ENCODE measurements at places on chromosomes 12 and 14. TPM values are rescaled to one million over a fixed set of nuclear protein-coding genes. Genes with fewer than 3 reads are reported as not detected.

DNA sequence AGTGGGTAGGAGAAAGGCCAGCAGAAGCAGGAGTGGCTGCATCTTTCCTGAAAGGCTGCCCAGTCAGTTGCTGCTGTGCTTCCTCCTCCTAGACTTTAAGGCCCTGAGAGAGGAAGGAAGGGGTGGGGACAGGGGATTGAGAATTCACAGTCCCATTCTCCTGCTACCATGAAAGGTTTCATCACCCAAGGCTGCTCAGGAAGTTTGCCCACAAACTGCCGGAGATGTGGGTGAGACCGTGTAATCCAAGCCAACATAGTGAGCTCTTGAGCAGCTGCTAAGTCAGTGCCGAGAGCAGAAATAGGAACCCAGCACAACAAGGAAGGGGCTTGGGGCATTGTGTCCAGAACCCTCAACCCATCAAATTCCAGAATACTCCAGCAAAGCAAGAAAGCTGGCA lies at the start of gene CTSG:
TSS of gene CTSG (minus strand) at position 69 of the 400 bp plus-strand sequence. CDS start at position 42, 27 bp downstream.
- DNase-seq = no peak

DNA sequence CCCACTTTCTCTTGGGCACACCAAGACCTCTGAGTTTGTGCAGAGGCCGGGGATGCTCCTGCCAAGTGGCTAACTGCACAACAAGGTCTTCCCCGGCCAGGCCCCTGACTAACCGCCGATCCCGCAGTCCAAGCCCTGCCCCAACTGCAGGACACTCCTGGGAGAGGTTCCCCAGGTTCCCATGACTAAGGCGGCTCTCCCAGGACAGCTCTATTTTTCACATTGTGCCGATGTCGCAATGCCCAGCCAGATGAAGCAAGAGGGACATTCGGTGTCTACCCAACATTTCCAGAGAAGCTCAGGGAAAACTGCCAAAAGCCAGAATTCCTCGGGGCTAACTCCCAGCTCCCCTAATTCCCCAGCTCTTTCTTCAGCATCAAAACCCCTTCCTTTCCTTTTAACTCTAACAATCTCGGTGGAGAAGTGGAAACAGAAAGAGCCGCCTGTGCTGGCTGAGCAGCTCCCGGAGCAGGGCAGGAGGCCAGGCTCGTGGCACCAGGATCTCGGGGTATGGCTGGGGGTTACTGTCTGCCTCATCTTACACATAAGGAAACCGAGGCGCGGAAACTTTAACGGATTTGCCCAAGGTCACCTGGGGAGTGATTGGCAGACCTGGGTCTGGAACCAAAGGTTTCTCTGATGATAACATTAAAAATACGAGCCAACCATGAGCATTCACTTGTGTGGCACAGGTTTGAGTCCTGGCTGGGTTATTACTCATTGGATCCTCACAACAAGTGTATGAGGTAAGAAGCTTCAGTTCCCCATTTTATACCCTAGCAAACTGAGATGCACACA lies 318.2 kb downstream of the BCL11B start:
- DNase-seq = peak; percentile 86

DNA sequence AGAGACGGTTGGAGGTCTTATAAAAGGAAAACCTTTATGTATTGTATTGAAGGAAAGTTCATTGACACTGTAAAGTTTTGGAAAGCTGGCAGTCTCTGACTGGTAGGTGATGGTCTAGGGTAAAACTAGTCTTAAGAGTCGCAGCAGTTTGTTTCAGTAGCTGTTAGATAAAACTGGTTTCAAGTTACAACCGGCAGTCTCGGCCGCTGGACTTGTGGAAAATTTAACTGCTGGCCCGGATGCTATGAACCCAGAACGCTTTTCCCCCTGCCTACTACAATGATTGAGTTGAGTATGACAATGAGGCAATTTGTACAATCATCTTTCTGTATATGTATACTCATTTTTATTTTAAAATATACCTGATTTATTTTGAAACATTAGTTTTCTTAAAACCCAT lies 1426.9 kb downstream of the AACS start:
- no peak for DNase-seq

- peak; percentile 63 for DNase-seq
Measured at GRCh38 chr12:52990206-52990605, 16.1 kb upstream of the EIF4B start.

DNA sequence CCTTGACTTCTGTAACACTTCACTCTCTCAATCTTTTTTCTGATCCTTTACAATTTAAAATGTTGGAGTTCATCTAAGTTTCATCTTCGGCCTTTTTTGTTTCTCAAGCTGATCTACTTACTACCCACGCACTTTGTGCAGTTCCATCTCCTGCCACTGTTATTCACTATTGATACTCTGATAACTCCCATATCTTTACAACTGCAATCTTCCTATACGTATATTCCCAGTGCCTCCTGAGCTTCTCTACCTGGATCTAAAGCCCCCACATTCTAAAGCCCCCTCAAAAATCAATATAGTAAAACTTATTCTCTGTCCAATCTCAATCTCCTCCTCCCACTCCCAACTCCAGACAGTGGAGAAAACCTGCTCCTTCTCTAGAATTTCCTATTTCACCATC lies 5.9 kb downstream of the ATG2B start:
- DNase-seq = no peak

DNA sequence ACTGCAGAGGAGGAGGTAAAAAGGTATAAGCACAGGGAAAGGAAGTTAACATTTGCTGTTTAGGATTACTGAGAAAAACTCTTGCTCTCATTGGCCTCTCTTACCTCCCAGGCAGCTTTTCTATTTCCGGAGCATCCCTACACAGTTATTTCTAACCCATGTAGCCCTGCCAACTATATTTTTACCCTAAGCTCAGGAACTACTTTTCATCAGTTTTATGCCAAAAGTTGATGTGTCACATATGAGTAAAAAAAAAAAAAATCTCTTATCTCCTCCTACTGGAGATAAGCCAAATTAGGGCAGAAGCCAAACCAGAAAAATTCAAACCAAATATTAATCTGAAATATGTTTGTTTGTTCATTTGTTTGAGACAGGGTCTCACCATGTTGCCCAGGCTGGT lies 34.4 kb upstream of the PSMA6 start:
- DNase-seq = peak; percentile 11

DNA sequence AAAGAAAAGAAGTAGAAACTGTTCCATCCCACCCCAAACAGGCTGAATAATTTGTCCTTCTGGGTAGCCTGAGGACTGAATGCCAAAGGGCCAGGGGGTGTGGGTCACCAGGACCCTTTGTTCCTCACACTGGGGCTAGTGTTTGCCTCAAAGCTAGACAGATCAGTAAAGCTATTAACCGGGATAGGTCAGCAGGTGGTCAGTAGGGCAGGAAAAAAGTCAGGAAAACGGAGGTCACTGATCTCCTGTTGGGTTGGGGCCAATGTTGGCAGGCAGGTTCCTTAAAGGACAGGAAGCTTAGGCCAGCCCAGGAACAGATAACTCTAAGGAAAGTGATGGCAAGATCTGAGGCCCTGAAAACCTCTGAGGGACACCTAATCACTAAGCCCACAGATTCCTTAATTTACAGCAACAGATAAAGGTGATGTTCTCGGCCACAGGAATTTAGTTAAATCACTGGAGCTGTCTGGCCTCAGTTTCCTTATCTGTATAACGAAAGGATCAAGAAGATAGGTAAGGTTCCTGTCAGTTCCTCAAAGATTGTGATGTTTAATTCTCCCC lies 22.7 kb upstream of the TMPO start:
- no peak for DNase-seq

DNA sequence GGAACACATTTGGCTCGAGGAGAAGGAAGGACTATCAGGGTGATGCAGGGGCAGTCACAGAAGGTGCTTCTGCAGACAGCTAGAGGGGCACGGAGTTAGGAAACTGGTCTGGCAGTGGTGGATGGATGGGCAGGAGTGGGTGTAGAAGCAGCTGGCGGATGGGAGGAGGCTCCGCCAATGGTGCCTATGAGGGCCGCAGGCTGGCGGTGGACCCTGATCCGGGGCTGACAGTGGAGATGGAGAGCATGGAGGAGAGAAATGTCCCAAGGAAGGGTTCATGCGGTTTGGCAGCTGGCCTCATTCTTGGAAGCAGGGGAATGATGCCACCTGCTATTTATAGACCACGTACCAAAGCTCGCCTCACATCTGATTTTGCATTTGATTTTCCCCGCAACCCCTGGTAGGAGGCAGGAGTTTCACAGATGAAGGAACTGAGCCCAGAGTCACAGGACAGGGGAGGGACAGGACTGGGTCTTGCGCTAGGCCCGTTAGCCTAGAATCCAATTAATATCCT lies 237.1 kb downstream of the FOXN3 start:
- no peak for DNase-seq

GRCh38 chr12:128468926-128469325 lies 202.0 kb downstream of the TMEM132C start:
- DNase-seq = no peak

GRCh38 chr12:106228320-106228710 lies 19.5 kb downstream of the CKAP4 start:
- DNase-seq = no peak

GRCh38 chr12:113720629-113721028 lies 245.5 kb downstream of the RBM19 start:
- DNase-seq = no peak

- peak; percentile 89 for DNase-seq
Measured at GRCh38 chr14:103558071-103558882, 4.2 kb downstream of the BAG5 start.

- no peak for DNase-seq
Measured at GRCh38 chr12:45112306-45112705, 61.4 kb upstream of the DBX2 start.

- no peak for DNase-seq
Measured at GRCh38 chr14:83271663-83272062, 1738.0 kb upstream of the SEL1L start.

DNA sequence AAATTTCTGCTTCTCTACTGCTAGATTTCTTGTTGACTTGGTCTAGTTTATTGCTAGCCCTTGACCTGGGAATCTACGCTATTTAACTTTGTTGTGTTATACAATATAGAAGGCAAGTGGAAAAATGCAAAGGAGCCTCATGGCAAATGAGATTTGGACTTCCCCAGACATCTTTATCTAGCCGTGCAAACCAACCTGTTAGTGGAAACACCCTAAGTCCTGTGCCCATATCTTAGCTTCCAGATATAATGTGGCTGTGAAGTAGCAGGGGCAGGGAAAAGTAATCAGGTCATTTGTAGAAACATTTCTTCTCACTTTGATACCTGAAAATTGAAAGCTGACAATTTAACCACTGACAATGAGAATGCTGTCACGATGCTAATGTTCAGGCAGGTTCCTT lies 90.7 kb upstream of the ATP2B1 start:
- no peak for DNase-seq

DNA sequence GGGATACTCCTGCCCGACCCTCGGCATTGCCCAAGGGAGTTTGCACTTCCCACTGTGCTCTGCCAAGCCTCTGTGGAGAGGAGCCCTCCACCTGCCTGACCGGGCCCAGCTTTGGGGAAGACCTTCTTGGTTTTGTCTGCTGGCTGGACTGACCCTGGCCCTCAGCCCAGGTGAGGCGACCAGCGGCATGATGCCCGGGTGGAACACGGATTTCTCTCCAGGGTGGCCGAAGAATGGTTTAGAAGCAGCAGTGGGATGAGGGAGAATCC lies 15.6 kb downstream of the ZBTB42 start:
- no peak for DNase-seq

- DNase-seq = no peak
Measured at GRCh38 chr14:36313898-36314297, 6.5 kb downstream of the MBIP start.

GRCh38 chr12:2533036-2533435 lies 261.7 kb upstream of the FKBP4 start:
- no peak for DNase-seq

DNA sequence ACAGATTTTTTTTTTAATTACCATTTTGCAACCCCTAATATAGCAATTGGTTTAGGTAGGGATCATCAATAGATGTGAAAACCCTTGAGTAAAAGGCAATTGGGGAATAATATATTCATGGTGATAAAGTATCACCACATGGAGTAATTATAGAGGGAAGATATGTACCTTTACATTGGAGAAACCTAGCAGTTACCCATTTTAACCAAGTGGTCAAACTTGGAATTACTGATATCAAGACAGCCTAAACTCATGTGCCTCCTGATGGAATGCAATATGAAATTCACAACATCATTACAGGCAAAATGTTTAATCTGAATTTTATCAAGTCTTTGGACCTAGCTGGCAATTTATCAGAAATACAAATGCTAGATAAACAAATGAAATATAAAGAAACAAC lies 6.7 kb upstream of the SLC10A1 start:
- peak; percentile 6 for DNase-seq

DNA sequence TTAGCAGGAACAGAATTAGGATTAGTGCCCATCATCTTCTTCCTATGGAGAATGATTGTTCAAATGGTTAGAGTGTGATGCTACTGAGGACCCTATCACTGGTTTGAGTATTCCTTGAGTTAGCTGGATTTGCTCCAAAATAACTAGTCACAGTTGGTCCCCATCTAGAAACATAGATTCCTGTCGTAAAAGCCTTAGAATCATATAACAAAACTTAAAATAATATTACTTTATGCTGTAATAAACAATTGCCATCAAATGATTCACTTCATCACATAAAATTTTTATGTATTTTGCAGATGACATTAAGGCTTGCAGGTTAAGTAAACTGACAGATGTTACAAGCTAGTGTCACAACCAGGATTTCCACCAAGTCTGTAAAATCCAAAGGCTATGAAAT lies 209.8 kb downstream of the CCER1 start:
- DNase-seq = no peak

DNA sequence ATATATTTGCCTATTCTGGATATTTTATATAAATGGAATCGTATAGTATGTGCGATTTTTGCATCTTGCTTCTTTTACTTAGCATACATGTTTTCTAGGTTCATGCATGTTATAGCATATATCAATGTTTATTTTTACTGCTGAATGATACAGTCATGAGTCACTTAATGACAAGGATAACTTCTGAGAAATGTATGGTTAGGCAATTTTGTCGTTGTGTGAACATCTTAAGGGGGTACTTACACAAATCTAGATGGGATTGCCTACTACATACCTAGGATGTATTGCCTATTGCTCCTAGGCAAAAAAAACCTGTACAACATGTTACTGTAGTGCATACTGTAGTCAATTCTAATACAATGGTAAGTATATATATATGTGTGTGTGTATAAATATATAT lies 8.8 kb downstream of the USP15 start:
- DNase-seq = peak; percentile 68

- DNase-seq = no peak
Measured at GRCh38 chr14:104513641-104514046, 65.9 kb upstream of the C14orf180 start.

- DNase-seq = no peak
Measured at GRCh38 chr12:96570579-96570978, 81.2 kb downstream of the CFAP54 start.

The AKAP3 gene
- 0.22 TPM for total RNA-seq

The CLECL1 gene
- total RNA-seq = not detected

The MYF5 gene
- not detected for total RNA-seq

The BAZ1A gene
- total RNA-seq = 12.4 TPM

The RGS6 gene
- total RNA-seq = not detected

The FAM181A gene
- not detected for total RNA-seq

The SRRM4 gene
- not detected for total RNA-seq

The NRL gene
- total RNA-seq = not detected

The GPRC5D gene
- total RNA-seq = not detected

The KRT85 gene
- not detected for total RNA-seq

The AQP6 gene
- total RNA-seq = not detected

The ABHD4 gene
- 16.8 TPM for total RNA-seq

The LRRC9 gene
- total RNA-seq = not detected

The CLEC4D gene
- not detected for total RNA-seq

The CCDC38 gene
- under 0.01 TPM for total RNA-seq

The BLTP3B gene
- 26.2 TPM for total RNA-seq

All from GM23248 (cell line).